Stimulated activated memory B cell treated with anti-CD40 and anti-IgM and Interleukin-4, amounts not matched to agents 10 μg/mL and 1 μg/mL and 100 μg/mL, for 72 hours (primary cell): ENCODE measurements at places on chromosomes 5 and 9.

DNA sequence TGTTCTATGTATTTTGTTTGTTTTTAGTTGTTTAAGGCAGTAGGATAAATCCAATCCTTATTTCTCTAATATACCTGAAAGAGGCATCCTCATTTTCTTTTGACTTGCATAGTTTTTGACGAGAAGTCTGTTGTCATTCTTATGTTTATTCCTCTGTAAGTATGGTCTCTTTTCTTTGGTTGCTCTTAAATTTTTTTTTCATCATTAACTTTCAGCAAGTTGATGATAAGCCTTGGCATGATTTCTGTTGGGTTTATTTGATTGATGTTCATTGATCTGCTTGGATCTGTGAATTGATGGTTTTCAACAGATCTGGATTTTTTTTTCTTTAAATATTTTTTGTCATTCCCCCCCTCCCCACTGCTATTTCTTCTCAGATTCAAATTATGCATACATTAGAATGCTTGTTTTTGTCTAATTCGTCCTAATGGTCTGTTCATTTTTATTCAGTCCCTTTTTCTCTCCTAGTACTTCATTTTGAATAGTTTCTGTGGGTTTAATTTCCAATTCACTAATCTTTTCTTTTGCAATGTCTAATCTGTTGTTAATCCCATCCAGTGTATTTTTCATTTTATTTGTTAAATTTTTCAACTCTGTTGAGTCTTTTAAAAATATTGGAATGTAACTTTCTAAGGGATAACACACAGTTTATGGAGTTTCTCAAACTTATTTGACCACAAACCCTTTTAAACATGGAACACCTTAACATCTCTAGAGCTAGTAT, 495.9 kb downstream of the CSNK1G3 start:
- no peak for ATAC-seq

- no peak for ATAC-seq
Observed at GRCh38 chr9:132078699-132079356, 839 bp downstream of the MED27 start.

- ATAC-seq, result no peak
Observed at GRCh38 chr9:8730618-8731017, 931.0 kb upstream of the DMAC1 start.

DNA sequence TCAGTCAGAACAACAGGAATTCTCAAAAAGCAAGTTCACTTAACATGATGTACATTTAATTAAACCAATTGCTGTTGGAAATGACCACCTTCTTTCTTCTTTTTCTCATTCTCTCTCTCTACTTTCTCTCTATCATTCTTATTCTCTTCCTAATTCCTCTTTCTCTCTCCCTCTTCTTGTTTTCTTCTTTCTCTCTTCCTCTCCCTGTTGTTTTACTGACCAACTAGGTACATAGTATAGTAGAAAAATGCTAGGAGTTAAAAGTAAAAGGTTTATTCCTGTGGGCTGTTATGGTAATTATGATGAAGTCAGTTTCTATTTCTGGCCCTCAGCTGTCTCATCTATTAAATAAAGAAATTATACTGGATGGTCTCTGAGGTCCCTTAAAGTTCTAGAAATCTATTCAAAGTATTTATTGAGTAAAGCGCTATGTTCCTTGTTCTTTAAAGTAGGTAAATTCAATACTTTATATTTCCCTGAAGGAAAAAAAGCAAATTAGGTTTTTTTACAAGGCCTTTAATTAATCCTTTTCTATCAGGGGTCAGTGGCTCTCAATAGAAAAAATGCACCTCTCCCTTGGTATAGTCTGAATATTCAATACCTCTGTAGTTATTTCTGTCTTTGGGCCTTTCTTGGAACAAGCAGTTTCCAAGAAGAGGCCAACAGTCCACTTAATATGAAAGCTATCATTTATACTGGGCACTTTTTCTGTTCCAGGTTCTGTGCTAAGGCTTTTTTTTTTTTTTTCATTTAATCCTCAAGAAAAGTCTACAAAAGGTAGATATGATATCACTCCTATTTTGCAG, 102.3 kb upstream of the SLC30A5 start:
- ATAC-seq, result no peak

DNA sequence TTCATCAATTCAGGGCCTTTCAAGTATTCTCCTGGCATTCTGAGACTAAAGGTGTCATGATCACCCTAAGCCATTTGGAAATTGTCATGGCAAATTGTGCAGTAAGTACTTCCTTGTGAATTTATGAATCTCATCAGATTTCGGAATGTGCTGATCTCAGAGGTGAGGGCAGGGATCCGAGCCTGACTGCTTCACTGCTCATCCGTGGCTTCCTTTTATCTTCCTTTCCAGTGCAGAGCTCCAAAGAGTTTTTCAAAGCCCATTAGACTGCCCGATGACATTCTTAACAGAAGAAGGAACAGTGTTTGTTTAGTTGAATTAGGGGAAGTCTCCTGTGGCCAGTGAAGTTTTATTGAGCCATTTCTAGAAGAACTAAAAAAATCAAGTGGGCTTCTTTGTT, 182.8 kb upstream of the GDNF start:
- ATAC-seq, result no peak
